Activated CD4-positive, alpha-beta T cell treated with anti-CD3 and anti-CD28 coated beads, Interleukin-2, amount 50 U/mL, for 4 hours (primary cell): ENCODE measurements at places on chromosomes 3 and 15.

DNA sequence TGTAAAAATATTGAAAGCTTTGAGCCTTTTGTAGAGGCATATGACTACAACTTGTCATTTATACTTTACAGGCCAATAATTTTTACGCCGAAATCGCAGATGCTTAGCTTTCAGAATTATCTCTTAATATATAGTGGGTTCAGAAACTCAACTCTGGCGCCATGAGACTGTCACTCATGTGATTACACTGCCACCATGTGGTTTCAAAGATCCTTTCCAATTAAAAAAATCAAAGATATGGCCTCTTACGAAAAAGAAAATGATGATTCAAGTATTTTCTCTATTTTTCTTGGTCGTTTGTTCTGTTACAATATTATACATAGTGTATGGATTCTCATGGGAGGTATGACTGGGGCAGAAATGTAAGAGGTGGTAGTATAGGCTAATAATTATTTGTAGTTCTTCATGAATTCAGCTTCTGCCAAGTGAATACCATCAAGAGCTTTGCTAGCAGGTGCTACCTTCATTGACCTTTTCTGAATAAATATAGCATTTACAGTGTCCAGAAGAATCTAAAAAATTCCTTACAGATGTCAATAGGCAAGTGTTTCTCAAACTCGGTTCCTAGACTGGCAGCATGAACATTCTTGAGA, 751.7 kb upstream of the GOLIM4 start:
- DNase-seq, result no peak

- DNase-seq, result no peak
Measured at GRCh38 chr3:30640851-30641250, 34.5 kb downstream of the TGFBR2 start.

GRCh38 chr3:108485146-108485545, 25.2 kb downstream of the MYH15 start:
- DNase-seq, result no peak

GRCh38 chr15:81381720-81382119, 7.7 kb upstream of the TMC3 start:
- DNase-seq, result no peak

DNA sequence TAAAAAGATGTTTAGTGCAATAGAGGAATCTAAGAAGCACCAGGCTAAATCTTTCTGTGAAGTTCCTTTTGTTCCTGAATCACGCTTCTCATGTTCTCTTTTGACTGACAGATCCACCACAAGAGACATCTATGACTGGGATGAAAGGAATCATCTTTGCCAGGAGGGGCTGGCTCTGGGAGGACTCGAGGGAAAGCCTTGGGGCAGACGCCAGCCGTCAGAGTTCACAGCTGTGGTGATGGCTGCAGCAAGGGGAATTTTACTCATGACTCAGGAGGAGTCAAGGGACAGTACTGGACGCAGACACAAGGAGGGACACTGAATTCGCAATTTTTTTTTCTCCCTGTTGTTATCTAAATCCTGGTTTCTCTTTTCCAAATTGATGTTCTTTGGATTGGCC, 38.7 kb downstream of the C3orf38 start:
- DNase-seq, result no peak

GRCh38 chr15:67372543-67372942, 118.0 kb downstream of the IQCH start:
- no peak for DNase-seq

GRCh38 chr15:32786906-32787305, 69.1 kb downstream of the GREM1 start:
- DNase-seq, result no peak

DNA sequence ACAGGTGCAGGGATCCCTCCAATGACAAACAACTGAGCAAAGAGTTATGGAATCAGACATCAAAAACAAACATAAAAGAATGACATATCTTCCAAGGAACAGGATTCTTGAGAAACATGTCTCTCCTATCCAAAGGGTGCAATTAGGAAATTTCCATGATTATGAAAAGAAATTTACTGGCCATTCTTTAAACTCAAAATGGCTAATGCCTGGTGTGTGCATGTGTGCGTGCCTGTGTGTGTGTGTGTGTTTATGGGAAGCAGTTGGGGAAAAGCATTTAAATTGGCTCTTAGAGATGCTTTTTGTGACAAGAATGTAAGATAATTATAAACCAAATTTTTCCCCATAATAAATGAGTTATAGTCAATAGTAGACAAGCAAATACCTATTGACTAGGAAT, 320.5 kb upstream of the THBS1 start:
- DNase-seq, result no peak

DNA sequence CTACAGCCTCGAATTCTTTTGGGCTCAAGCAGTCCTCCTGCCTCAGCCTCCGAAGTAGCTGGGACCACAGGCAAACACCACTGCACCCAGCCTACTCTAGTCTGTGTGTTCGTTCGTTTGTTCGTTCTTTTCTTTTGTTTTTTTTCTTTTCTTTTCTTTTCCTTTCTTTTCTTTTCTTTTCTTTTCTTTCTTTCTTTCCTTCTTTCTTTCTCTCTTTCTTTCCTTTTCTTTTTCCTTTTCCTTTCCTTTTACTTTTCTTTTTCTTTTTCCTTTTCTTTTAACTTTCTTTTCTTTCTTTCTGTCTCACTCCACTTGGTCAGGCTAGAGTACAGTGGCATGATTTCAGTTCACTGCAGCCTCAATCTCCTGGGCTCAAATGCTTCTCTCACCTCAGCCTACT, 36.8 kb downstream of the LMLN start:
- DNase-seq, result no peak

DNA sequence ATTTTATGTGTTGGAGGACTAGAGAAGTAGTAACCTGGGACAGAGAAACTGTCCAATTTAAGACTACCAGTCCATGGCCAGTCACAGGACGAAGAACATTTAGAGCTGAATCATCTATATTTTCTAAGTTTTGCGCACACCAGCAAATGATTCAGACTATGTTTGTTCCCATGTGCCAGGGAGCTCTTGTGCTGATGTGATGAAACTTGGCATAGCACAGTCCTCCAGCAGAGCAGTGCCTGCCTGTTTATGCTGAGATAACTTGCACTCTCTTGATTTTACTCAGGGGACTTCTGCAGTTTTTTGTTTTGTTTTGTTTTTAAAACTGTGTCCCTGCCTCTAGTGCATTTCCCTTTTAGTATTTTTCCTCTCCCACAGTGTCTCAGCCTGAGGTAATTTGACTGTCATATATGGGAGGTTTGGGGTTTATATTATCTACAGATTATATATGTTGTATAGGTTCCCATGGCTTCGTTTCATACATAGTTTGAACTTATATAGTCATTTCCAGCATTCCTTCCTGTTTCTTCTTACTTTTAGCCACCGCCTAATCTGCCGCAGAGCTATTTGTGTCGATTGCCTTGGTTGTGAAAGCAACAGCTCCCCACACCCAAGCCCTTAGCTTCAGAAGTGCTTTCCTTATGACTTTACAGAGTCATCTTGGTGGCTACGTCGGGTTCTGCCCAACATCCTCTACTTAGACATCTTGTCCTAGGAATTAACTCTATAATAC, 45.5 kb downstream of the PPM1L start:
- DNase-seq, result no peak

DNA sequence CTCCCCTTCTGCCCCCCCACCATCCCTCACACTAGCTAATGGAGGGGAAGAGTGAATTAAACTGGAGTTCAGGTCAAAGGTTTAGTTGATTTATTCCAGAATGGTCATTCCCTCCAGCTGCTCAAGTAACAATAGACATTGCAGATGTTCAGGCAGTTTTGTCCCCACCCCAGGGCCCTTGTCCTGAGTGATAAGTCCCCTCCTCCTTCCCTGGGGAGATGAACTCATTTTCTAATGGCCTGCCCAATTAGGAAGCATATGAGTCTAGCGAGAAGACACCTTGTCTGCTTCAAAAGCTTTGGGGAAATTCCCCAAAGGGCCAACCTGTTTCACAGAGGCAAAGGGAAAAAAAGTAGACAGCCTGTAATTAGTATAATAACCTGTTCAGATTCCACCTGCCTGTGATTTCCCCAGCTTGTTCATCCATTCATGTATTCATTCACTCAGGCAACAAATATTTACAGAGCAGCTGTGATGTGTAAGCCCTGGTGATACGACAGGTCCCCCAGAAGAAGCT, 165.3 kb downstream of the SHQ1 start:
- DNase-seq, result no peak

DNA sequence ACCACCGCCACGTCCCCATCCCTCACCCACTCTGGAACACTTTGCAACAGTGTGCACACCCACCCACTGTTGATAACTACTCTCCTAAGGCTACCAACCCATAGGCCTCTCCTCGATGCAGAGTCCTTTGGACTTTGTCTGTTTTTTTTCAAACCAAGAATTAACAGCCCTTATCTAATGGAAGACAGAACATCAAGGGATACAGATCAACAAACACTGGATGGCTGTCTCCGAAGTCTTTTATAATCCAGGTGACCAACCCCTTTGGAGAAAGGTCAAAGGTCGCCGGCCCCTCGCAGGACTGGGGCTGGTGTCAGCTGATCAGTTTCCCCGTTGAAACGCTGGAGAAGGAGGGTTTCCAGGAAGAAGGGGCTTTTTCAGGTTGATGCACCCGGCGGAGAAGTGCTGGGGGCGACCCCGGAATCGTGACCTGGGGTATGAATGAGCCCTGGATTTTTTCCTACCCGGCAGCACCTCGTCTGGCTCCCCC, 532 bp downstream of the B4GALT4 start:
- DNase-seq, result no peak

GRCh38 chr3:143601723-143602484, 246.4 kb downstream of the SLC9A9 start:
- no peak for DNase-seq

DNA sequence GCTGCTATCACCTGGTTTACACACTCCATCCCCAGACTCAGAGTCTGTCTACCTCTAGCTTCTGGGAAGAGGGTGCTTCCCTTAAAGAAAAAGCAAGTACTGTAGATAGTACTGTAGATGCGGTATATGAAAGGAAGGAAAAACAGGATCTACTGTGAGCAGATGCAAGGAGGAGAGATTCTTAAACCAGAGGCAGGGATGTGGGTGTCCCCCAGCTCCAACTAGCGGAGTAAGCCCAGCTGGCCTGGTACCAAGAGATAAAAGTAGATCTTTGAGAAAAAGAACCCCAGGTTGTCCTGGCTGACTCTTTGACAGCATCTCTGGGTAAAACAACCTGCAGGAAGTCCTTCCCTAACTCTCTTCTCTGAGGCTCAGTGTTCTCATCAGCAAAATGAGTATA, 523.7 kb upstream of the PROK2 start:
- DNase-seq, result no peak

GRCh38 chr15:60091157-60091556, 87.0 kb downstream of the FOXB1 start:
- DNase-seq, result no peak

DNA sequence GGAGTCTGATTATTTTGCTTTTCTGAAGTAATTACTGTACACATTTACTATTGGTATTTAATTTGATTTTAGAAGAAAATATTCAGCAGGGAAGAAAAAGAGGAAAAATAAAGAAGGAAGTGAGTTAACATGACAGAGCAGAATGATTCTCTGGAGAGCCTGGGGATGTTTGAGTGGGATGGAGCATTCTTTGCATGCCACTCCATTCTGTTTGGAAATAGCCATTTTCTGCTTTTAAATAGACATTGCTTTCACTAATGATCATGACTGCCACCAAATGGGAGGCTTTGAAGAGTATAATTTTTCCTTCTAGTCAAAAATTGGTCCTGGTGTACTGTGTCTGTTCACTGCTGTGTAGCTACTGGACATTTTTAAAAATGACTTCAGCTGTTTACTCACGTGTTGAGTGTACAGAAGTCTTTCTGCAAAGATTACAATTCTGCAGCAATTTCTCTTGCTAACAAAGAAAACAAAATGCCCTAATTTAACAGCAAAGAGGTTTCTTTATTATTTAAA, 196.1 kb downstream of the RYR3 start:
- no peak for DNase-seq

DNA sequence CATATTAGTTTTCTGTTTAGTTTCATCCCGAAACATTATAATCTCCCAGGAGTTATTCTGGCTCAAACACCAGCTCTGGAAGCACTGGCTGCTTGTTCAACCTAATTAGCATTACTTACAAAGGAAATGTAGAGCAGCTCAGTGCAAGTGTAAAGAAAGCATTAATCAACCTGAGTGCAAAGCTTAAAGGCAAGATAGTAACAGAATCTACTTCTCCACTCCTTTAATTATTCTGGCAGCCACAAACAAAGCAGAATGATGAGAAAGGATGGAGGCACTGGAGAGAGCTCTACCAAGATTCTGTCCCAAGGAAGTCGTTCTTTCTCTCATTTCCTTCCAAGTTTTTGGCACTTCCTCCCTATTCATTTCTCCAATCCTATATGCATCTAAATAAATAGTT, 1384.0 kb downstream of the ZPLD1 start:
- DNase-seq, result no peak

DNA sequence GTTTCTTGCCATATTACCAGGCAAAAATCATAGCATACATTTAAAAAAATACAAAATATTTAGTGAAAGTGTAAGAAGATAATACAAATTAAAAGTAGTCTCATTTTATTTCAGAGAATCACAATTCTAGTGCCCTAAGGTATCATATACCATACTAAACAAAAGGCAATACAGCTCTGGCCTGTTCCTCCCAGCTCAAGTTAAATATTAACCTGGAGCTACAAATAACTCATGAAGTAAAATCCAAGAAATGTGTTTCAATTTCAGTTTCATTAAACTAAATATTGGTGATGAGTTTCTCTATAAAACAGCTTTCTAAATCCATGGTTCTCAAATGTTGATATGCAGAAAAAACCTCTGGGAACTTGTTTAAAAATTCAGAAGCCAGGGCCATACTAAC, 67.7 kb downstream of the INO80 start:
- DNase-seq, result no peak

- no peak for DNase-seq
Measured at GRCh38 chr15:73249499-73249898, 119.3 kb downstream of the HCN4 start.

DNA sequence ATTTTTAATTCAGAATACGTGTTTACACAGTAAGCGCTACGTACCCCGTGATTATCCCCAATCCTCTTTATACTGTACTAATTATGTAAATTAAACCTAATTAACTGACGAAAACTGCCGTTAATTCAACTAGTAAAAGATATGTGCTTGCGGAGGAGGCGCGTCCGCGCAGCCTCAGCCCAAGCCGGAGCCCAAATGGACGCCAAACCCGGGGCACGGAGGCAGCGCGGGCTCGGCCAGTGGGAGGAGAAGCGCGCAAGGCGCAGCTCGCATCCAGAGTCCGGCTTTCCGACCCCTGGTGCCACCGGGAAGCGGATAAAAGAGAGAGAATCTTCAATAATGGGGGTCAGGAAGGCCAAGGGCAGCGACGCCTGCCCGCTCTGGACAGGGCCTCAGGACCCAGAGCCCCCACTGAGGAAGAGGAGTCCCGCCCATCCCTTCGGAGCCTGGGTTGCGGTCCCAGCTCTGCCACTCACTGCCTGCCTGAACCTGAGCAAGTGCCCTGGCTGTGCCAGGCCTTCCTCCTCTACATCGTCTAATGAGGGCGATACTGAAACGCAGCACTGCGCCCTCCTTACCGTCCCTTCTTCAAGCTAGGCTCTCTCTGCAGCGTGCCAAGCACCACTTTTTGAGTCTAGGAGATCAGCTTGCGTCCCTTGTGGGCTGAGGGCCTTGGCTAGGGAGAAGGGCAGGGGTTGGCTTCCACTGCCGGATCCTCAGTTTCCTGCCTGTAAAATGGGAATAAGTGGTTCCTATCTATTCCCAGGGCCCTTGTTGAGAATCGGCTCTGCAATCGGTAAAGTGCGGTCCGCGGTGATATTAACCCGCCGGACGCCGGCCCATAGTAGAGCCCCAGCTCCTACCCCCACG, 5.0 kb upstream of the SKOR1 start:
- DNase-seq, result no peak

GRCh38 chr15:99716540-99717095, 16.6 kb downstream of the LYSMD4 start:
- no peak for DNase-seq
